ENCODE measurements at places on chromosomes 3 and 15.

DNA sequence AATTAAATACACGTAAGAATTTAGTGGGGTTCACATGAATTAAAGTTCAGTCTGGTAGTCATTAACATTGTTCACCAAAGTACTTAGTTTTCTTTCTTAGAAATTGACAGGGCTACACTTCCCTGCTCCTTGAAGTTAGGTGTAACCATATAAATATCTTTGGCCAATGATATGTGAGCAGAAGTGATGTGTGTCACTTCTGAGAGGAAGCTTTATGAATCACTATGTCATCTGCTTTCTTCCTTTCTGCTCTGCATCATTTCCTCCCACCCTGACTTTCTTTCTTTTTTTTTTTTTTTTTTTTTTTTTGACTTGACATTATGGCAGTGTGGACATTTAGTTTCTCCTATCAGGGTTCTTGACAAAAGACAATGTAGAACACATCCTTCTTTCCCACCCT, 156.2 kb upstream of the COL8A1 start:
- no peak for DNase-seq

DNA sequence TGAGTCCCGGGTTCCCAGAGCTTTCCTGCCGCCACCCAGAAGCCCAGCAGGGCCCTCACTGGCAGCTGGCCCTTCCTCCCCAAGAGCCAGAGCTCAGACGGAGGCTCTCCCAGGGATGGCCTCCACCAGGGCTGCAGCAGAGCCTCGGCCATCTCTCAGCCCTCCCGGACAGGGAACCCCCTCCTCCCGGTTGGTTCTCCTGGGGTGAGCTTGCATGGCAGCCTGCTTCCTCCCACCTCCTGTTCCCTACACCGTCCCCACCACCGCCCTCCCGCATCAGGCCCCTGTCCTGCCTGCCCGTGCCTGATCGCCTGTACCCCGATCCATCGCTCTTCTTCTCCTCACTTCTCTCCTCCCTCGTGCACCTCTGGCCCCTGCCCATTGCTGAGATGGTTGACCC, 24.1 kb upstream of the MUC4 start:
- no peak for DNase-seq

GRCh38 chr3:151599103-151599672, 134.5 kb upstream of the AADACL2 start:
- no peak for DNase-seq

GRCh38 chr3:138458774-138459499, 24.5 kb downstream of the ESYT3 start:
- DNase-seq = no peak

- no peak for DNase-seq
These were observed 152.7 kb downstream of the FEZF2 start for GRCh38 chr3:62220616-62221015.

- DNase-seq = no peak
These were observed 392.2 kb upstream of the ROBO1 start for GRCh38 chr3:80159990-80160506.

- DNase-seq = no peak
These were observed 15.9 kb downstream of the POPDC2 start for GRCh38 chr3:119644481-119644880.

GRCh38 chr3:143321058-143321769, 201.6 kb downstream of the CHST2 start:
- DNase-seq = no peak

DNA sequence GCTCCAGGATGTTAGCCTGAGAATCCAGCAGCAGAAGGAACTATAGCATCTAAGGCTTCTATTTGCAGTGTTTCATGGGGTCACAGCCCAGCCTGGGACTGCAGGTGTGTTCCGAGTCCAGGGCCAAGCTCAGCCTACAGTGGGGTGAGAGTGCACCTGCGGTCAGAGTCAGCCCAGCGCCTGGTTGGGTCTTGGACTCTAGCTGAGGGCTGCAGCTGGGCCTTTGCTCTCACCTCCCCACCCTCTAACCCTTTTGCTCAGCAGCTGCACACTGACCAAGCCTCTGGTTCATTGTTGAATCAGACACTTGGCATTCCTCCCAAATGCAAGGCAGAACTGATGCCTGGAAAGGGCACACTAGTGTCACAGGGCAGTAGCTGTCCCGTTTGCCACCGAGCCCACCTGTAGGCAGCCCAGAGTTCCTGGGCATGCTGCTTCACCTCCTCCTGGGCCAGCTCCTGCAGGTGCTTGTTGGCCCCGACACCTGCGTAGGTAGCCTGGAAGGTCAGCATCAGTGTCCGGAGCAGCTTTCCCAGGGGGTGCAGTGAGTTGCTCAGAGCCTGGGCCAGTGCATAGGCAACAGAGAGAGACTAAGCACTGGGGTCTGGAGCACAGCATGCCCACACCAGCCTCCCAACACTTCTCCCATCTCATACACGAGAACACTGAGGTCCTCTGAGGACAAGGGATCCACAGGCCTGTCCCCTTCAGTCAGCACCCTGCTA, 17.5 kb downstream of the ALS2CL start:
- DNase-seq = no peak

GRCh38 chr3:26989037-26989436, 366.5 kb downstream of the LRRC3B start:
- DNase-seq = no peak

DNA sequence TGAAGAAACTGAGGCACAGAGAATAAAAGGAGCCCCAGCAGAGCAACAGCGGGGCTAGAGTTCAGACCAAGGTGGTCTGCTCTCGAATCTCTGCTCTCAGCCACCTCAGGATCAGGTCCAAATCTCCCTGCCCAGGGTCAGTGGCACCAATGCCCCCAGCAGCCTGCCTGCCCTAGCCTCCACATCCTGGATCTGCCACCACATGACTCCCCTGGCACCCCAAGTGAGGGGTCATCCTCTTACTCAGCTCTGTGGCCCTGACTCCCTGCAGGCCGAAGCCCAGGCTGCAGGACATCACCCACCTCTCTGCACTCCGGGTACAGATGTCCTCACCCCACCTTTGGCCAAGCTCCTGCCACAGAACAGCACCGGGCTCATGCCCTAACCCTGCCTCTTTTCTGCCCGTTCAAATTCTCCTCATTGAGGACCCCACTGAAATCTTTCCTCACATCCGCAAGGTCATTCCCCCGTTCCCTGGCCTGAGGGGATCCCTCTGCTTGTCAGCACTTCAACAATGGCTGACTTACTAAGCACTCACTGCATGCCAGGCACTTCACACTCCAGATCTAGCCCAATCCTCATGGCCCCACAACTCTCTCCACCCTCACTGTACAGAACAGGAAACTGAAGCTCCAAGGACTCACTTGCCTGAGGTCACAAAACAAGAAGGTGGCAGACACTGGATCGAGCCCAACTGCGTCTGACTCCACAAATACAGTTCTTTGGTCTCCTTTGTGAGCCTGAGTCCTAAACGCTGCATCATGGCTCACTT, 4.3 kb downstream of the PPIB start:
- DNase-seq = no peak

DNA sequence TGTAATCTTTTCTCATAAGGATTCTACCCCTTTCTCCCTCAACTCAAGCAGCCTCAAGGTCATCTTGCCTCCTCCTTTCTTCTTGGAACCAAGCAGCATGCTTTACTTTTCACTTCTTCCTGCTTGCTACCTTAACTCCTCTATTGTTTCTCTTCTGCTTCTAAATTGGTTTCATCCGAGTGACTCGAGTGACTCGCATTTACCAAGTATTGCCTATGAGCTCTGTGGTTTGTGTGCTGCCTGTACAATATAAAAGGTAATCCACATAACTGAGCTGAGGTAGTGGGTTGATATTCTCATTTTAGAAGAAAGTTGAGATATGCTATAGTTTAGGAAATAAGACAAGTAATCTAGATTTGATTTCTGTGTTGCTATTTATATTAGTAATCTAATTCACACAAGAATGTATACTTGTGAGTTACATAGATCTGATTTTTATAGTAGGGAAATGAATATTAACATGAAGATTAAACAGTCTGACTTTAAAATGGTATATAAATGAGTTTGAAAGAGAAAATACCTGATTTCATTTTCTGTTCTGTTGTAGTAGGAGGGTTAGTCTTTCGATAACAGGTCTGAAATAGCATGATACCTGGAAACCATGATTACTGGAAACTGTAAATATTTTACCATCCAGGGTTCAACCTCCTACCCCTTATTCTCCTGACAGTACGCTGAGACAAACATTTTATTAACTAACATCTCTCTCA, 5.5 kb downstream of the HHLA2 start:
- DNase-seq = no peak

DNA sequence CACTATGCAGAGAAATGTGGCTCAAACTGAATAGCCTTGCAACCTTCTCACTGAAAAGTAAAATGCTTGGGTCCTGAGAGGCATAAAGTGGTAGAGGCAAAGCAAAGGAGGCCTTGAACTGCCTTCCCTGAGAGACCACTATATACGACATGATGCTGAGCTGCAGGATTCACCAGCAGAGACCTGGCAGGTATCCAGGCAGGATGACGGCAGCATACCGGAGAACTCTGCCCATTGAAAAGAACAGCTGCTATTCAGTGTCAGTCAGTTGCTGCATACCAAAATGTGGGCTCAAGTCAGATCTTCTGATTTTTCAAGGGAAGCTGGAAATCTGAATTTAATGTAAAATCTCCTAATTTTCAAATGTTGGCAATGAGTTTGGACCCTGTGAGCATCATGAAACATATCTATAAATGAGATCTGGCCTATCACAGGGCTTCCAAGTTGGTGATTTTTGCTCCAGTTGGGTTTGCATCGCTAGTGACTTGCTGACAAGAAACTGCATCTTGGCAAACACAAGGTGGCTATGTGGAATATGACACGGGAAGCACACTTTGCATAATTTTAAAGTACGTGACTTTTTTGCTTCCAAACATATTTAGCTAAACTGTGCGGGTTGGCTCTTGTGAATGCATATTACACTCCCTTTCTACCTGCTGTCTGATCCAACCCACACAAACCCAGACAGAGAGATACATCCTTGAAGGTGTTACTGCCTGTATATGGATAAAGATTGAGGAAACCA, 529.0 kb downstream of the AGBL1 start:
- no peak for DNase-seq

- DNase-seq = no peak
These were observed 172.7 kb downstream of the SYNPR start for GRCh38 chr3:63450634-63451363.

- no peak for DNase-seq
These were observed 18.2 kb downstream of the SENP8 start for GRCh38 chr15:72136170-72137051.

GRCh38 chr3:143428294-143428693, 308.7 kb downstream of the CHST2 start:
- DNase-seq = no peak

DNA sequence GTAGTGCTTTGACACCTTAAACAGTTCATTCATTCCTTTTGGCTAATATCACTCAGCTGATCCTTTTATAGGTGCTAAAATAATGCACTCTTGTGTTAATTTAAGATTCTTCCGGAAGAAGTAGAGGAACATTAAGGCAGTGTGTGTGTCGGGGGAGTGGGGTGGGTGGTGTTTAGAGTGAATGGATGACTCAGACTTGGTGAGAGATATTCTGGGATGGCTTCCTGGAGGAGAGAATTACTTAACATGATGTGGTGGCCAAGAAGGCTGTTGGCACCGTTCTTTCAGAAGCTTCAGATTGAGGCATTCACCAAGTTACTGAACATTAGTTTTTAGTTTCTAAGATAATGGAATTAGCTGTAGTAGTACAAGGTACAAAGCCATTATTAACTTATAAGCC, 125.6 kb upstream of the ROPN1 start:
- DNase-seq = no peak

DNA sequence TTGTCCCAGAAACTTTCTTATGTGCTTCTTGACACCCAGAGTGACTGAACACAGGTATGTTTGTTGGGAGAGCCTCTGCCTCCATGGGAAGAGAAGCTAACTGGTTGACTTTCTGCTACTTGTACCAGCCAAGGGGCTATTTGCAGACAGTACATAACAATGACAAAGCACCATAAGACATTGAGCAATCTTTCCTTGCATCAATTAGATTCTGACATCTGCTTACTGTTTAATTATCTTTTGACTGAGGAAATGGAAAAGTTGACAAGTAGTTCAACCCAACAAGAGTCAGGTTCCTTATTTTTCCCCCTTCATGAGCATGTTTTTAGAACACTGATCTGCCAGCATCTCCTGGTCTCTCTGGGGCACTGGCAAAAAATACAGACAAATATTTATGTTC, 157.7 kb downstream of the RPLP1 start:
- DNase-seq = no peak

DNA sequence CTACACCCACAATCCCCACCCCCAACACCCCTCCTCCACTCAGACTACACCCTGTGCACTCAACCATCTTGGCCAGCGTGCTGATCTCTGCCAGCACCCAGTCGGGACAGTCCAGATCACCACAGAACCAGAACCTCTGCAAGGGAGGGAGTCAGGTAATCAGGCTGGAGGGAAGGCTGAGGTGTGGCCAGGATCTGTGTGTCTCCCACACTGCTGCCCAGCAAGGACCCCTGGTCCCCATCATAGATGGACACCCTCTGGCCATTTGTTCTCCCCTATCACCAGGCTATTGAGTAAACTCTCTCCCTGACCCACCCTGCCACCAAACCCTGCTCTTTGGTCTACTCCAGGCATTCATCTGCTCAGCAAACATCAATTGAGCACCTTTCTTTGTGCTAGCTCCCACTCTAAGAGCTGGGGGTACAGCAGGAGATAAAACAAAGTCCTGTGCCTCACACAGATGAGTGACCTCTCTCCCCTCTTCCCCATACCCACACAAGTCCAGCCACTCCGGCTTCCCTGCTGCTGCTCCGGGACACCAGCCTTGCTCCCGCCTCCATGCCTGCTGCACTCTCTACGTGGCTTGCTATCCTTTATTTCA, 134.8 kb downstream of the TBC1D2B start:
- no peak for DNase-seq

DNA sequence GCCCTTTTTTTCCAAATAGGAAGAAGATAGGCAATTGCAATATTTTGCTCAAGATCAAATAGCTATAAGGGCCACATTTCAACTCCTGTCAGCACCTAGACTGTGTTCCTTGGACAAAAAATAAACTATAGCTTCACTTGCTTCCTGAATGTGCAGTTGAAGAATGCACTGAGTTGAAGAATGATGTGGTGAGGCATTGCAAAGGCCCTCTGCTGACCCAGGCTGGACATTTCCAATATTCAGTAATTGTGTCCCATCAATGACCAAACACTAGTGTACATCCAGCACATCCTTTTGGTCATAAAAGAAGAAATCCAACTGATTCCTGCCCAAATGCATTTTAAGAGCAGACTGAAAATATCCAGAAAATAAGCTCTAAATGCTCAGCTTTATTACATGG, 424.8 kb upstream of the TGFBR2 start:
- no peak for DNase-seq

DNA sequence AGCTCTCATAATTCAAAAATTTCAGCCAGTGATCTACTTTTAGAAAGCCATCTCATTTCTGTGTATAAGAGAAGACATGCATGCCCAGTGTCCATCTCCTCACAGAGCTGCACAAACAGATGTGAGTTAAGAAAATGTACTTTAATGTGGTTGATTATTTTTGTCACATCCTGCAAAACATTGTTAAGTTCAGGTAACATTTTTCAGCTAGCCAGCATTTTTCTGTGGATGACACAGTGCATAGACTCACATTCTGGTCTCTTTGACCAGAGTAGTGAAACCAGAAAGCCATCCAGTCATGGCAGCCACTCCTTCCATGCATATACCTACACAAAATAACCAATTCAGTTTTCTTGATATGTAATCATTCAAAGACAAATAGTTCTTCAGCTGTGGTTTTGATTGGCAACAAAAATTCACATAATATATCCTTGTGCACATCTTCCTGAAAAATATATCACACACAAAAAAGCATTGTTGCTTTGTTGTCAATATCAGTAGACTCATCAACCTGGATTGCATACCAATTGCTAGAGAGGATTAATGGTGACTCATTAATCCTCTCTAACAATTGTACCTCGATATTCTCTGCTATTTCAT, 2.1 kb upstream of the PLSCR1 start:
- DNase-seq = no peak

All from iPS DF 19.7 (cell line).